ENCODE measurements at places on chromosomes 2 and 18.

DNA sequence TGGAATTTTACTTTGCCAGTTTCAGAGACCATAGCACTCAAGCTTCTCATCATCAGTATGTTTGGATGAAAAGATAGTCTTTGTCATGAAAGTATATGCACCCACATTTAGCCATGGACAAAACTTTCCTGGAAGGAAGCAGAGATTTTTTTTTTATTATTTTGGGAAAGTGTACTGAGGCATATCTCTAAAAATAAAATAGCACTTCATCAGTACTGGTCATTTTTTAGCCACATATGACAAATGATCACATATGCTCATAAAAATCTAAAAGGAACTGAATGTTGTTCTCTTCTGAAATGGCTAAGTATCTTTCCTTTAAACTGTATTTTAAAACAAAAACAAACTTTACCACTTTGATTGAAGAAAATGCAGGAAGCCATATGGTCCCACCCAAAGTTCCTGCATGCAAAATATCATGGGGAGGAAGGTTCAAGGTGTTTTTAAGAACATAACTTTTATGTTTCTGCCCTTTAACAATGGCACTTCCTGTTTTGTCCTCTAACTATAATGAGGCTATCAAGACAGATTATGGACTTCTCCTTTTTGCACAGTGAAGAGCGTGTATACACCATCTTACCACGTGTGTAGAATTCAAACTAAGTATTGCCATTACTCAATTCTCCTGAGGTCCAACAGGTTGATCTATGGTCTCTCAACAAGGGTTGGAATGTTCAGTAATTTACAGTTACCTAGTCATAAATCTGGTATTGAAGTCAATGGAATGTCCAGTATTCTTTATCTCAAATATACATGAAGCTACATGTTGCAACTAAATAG lies 77.1 kb upstream of the SLC39A10 start:
- DNase-seq, result no peak

- no peak for DNase-seq
Measured at GRCh38 chr18:14769381-14769780, 21.4 kb downstream of the ANKRD30B start.

DNA sequence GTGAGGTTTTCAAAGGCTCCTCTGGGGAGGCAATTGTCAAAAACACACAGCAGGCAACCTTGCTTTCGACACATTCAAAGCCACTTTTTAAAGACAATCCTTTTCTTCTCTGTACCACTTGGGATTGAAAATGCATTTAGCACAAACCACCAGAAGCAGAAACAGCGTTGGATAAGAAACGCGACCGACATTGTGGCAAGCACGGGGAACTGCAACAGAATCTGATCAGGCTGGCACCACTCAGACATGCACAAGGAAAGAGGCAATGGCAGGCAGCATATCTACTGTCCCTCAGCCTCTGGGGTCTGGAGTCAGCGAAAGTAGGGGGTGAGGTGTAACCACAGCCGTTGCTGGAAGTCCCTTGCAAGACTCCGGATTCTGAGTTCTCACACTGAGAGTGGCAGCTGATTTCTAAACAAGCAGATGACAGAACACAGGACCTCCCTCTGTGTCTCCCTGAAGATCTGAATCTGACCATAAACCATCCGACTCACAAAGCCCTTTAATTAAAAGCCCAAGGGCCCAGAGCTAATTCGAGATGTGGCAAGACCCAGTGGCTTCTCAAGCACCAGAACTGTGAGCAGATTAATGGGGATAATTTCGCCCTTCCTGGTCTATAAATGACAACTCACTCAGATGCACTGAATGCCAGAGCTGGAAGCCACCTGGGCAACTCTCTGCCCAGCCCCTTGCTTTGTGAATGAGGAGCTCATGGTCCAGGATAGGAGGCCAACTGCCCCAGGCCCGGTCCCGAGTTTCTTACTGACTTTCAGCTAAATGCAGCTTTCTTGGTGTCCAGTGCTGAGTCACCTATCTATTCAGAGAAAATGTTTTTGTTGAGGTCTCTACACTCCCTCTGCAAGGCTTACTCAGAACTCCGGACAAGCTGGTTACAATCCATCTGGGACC lies 29.6 kb downstream of the CYRIA start:
- DNase-seq, result no peak

DNA sequence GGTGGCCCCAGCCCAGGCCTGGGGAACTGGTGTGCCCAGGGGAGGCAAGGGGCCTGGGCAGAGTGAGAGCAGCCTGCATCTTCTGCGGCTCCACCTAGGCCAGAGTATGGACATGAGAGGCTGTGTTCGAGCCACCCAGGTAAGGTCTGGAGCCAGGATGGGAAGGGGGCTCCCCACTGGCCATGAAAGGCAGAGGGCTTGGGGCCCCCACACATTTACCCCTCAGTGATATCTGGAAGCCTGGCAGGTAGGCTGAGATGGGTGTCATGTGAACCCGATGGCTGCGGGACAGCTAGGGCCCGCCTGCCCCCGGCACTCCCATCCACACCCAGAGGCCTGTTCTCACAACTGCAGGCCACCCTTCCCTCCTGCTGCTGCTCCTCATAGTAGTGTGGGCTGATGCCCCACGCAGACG lies 13.2 kb downstream of the ADRA2B start:
- no peak for DNase-seq

DNA sequence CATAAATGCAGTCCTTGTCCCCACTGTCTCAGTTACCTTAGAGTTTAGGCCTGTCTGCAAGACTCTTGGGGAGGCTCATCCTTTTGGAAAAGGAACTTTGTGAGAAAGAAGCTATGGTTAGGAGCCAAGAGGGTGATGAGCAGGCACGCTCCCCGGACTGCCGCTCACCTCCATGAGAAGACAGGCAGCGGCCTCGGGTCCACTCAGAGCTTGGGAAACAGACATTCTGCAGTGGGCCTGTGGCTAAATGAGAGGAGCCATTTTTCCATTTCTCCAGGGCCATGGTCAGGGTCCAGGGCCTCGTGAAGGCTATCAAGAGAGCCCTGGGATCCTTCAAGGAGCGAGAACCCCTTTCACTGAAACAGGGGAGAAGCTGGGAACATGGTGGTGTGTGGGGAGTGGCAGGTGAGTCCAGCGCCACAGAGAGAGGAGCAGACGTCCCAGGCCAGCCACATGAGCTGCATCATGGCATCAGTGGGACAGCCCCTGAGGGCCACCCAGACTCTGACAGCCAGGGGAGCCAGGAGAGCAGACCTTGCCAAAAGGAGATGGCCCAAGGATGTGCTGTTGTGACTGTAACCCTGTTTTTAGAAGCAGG lies 4.0 kb upstream of the TEX51 start:
- no peak for DNase-seq

GRCh38 chr18:36405611-36406010 lies 108.1 kb downstream of the FHOD3 start:
- no peak for DNase-seq

DNA sequence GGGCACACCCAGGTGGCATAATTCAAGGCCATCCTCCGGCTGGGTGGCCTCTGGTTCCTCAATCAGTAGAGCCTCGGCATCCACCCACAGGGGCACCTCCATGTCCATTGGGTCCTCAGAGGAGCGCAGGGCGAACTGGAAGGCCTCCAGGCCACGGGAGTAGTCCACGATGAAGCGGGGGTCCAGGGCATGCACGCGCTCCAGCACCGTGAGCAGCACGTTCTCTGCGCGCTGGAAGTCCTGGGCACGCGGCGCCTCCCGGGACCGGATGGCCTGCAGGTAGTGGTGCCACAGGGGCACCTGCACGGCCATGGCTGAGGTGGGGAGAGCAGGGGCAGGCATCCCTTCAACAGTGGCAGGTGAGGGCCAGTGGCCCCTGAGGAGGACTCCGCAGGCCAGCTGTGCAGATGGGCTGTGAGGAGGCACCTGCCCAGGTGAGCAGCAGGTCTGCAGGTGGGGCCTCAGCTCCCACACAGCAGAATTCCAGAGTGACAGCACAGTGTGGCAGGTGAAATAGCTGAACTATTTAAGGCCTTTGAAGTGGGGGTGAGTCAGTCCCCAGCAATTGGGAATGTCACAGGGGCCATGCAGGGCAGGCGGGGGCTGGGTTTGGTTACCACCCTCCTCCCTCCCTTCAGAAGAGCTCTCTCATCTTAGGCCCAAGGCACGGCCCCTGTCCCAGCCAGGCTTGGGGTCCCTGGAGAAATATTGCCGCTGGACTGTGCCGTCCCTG lies at the start of gene MAB21L4:
Gene MAB21L4, minus strand, starts transcription at position 501 of the 733 bp plus-strand sequence. Its CDS starts 159 bp downstream, at position 342.
- DNase-seq, result no peak

GRCh38 chr2:190938771-190939335 lies 58.2 kb downstream of the GLS start:
- DNase-seq, result no peak

GRCh38 chr2:149645391-149645790 lies 57.8 kb upstream of the MMADHC start:
- DNase-seq, result no peak

DNA sequence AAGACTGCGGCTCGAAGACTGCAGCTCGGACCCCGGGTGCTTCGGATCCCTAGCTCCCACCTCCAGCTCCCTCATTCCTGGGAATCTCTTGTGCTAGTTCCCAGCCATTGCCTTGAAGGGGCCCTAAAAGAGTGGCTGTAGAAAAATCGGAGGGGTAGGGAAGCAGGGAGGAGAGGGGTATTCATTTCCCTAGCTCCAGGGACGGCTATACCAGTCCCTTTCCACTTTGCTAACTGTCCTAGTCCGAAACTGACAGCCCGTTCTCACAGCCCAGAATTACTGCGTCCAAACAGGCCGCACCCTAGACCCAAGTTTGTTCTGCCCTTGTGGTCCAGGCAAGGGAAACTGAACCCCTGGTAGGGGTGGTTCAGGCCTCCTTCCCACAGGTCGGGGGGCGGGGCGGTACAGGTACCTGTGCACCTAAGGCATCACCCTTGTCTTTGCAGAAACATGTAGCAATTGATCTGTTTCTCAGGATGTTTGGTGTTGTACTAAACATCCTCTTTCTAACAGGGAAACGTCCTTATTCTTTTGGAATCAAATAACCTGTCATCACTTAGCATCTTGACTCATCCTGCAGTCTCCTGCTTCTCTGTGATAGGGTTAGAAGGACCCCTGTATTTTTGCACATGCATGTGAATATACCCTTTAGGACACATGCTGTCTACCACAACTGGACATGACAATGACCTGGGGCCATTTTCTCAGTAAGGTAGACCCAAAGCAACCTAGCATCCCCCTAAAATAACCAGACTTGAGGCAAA lies 4.0 kb downstream of the EMX1 start:
- DNase-seq, result no peak

GRCh38 chr2:108975613-108976435 lies 13.2 kb downstream of the EDAR start:
- DNase-seq, result no peak

GRCh38 chr18:13624563-13625237 lies 101.7 kb downstream of the FAM210A start:
- DNase-seq, result no peak

- DNase-seq, result no peak
Measured at GRCh38 chr2:228735697-228736096, 535.4 kb downstream of the PID1 start.

DNA sequence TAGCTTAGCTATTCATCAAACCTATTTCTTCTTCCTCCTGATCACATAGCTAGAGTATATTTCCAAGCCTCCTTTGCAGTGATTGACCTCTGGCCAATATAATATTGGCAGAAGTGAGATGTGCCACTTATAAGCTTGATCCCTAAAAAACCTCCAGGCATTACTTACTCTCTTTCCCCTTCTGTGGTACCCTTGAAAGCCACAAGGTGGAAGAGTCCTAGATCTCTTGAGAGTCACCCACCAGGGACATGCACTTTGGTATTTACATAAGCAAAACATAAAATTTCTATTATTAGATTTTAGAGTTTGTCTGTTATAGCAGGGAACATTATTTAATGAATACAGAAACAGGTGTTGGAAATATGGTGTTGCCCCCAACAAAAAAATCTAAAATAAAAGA lies 112.0 kb downstream of the EXOC6B start:
- no peak for DNase-seq

GRCh38 chr2:79723830-79724229 lies 211.0 kb downstream of the CTNNA2 start:
- DNase-seq, result no peak

- DNase-seq, result no peak
Measured at GRCh38 chr2:224208443-224208842, 169.4 kb upstream of the SERPINE2 start.

GRCh38 chr2:104474716-104475115 lies 379.2 kb upstream of the POU3F3 start:
- no peak for DNase-seq

- DNase-seq, result no peak
Measured at GRCh38 chr2:133489641-133490410, 78.4 kb downstream of the NCKAP5 start.

- no peak for DNase-seq
Measured at GRCh38 chr18:49845629-49846360, 32.5 kb upstream of the ACAA2 start.

DNA sequence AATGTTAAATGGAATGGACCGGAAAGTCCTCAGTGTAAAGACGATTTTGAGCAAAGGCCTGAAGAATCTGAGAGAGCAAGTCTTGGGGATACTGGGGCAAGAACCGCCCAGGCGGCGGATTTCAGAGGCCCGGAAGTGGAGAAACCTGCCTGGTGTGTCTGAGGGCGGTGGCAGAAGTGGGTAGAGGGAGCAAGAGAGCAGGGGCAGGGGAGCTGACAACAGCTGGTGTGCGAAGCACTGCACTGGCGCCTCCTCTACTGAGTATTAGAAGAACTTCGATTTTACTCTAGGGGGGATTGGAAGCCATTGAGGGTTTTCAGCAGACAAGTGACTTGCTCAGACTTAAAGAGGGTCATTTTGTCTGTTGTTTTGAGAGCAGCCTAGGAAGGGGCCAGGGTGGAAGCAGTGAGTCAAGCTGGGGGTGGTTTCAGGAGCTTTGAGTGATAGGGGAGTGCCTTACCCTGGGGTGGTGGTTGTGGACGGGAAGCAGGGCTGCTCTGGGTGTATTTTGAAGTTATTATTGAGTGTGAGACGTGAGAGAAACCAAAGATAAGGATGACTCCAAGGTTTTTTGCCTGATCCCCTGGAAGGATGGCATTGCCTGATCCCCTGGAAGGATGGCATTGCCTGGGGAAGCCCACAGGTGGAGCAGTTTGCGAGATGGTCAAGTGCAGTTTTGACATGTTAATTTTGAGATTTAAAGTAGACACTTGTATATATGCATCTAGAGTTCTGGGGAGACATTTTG lies 52.5 kb downstream of the ZNF236 start:
- peak; percentile 18 for DNase-seq

DNA sequence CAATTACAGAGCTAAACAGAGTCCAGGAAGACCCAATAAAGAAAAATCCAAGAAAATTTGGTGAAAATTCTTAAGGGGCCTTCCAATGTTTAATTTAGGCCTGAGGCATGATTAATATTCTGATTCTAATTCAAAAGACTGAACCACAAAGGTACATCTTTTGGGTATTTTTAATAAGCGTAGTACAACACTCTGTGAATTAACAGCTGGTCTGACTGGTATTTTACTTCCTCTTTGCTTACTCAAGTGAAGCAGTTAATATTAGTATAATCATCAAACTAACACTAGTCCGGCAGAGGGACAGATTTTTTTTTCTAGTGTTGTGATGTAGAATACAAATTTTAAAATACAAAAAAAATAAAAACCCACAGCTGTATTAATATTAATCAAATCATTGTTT lies 652.9 kb downstream of the NR4A2 start:
- DNase-seq, result no peak

GRCh38 chr18:5197032-5197434 lies at the start of gene AKAIN1:
TSS of gene AKAIN1 (minus strand) at chr18:5197257. CDS start at chr18:5197053, 204 bp downstream.
- peak; percentile 23 for DNase-seq

- DNase-seq, result no peak
Measured at GRCh38 chr2:9419541-9419940, 3.8 kb downstream of the ITGB1BP1 start.
